ENCODE measurements at places on chromosomes 3 and 15.

DNA sequence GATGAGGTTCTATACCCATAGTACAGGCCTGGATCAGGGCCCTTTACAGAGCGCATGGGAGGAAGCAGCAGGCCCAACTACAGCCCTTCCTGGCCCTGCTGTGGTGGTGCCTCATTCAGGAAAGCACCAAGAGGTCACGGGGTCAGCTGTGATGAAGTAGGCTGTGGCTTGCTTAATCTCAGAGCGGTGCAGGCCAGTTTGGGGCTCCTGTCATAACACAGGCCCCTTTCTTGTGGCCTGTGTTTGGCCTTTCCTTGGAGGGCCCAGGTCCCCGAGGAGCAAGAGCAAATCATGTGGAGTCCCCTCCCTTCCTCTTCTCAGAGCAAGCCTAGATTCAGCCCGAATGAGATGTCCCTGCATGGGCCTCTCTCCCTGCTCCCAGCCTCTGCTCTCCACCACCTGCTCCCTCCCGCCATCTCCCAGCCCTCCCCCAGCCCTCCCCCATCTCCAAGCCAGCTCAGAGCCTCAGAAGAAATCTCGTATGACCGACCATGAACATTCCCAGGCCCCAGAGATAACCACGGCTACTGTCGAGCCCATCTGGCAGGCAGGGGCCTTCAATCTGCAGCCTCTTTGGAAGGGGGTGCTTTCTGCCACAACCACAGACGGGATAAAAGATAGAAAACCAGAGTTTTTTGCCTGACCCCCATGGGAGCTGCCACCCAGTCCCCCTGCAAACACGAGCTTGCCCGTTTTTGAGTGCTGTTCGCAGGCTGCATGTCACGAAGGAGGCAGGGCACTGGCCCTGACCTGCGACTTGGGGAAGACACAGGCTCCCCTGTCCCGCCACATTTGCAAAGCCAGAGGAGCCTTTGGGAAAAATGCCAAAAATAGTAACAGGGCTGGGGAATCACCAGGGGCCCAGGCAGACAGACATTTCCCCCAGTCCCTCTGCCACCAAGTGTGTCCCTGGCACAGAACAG, 32.3 kb upstream of the DUSP7 start:
- DNase-seq: no peak

GRCh38 chr3:37559461-37559860, 302.2 kb upstream of the CTDSPL start:
- no peak for DNase-seq

DNA sequence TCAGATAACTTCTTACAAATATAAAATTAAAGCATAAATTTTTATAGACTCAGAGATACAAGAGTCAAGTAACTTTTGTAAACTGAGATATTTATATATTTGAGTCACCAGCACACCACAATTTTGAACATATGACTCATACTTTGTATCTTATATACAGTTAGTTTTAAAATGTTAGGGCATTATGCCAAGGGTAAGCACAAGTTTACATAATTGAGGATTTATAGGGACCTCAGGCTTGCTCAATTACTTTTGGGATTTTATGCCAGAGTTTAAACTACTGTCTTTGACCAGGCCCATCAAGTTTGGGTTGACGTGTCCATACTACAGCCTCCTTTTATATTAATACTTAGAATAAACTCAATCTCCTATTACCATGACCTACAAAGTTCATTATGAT, 7.4 kb upstream of the FGF7 start:
- DNase-seq: no peak

DNA sequence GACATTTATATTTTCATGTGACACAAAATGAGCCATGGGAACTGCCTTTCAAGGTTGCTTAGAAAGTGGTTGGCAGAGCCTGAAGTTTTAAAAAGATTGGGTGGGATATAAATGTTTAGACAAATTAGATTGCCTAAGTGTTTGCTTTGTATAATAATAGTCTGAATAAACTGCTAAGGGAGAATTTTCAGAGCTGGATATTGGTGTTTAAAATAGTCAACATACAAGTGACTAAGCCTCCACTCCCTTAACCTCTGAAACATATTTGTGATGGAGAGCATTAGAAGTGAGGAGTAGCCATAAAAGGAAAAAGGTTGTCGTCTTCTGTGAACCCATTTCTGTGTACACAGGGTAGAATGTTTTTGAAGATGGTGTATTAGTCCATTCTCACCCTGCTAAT, 201.6 kb downstream of the THSD4 start:
- no peak for DNase-seq

- DNase-seq: no peak
These were observed 146.0 kb downstream of the MYO9A start for GRCh38 chr15:71971905-71972304.

DNA sequence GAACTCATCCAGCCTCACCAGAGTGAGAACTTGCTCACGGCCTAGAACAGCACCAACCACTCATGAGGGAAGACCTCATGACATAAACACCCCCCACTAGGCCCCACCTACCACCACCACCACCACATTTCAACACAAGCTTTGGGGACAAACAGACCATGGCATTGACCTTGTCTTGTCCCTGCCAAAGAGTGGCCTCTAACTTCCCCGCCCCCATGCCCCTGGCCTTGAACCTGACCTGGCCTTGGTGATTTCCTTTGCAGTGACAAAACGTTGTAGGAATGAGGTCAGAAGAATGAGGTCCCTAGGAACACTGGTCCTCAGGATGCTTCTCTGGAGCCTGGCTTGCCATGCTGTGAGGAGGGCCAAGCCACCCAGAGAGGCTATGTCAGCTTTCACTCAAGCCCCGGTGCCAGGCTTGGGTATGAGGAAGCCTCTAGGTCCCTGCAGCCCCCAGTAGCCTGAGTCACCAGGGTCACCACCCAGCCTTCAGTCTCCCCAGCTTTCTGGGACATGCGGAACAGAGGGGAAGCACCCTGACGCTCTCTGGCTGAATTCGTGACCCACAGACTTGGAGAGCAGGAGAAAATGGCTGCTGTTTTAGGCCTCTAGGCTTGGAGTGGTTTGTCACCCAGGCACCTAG, 57.9 kb downstream of the TPRA1 start:
- DNase-seq: no peak

DNA sequence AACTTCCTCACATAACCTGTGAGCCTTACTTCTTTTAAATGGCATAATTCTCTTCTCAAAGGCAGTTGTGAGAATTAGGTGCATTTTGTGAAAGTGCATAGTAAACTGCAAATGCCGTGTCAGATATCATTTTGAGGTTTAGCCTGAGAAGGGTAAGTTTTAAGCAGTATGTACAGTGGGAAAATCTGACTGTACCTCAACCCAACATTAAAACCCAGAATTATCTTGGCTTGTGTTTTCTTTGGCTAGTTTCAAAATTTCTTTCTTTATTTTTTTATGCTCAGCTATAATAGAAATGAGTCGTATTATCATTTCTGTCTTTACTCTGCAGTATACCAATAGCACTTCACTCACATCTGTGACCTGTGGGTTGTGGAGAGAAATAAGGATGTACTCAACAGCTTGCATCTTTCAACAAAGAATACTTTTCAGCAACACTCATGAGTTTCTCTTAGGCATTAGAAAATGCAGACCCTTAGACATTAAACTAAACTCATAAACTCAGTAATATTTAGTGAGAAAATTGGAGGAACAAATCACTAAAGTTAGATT, 65.7 kb downstream of the RASA2 start:
- DNase-seq: no peak

GRCh38 chr15:42024303-42024702, 3.5 kb upstream of the PLA2G4E start:
- DNase-seq: no peak
